Activated CD8-positive, alpha-beta memory T cell treated with anti-CD3 and anti-CD28 coated beads for 1 hour (primary cell): ENCODE measurements at places on chromosomes 4 and X.

DNA sequence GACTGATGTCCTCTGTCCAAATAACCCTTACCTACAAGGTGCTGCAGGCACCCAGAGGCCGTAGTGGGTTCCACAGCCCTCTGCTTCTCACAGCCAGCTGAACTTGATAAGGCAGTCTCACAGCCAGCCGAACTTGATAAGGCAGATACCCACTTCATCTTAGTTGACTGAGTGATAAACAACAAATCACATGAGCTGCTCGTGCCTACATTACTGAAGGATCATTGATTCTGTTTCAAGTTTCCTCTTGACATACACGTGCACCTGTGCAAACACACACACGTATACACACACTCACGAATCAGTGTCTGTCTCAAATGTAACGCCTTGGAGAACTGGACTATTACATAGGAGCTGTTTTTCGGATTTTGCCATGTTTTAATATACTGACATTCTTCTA lies 276.3 kb downstream of the DCTD start:
- no peak for DNase-seq

DNA sequence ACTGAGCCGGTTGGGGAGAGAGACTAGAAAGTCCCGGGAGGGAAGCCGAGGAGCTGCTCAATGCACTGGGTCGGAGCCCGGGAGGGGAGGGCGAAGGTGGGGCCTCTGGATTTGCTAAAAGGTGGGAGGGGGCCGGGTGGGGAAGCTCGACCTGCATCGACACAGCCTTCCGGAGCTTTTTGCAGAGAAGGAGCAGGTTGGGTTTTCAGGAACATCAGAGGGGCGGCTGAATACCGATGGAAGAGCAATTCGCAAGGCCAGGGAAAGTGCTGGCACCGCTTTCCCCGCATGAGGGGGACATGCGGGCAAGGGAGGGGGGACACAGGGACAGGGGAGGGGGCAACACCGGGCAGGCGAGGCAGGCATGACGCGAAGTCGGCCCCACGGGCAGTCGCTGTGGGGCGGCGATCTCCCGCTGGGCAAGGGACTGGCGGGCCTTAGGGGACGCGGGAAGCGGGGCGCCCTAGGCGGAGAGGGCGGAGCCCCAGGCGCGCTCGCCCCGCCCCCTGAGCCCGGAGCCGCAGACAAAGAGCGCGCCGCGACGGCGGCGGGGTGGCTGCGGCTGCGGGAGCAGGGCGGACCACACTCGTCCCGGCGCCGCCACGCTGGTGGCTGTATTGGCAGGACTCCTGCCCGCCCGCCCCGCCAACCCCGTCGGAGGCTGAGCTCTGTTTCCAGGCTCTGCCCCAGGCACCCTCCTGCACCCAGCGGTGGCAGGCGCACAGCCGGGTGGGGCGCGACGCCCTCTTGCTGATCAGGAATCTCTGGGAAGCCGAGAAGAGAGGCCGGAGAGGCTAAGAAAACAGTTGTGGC lies 11.6 kb downstream of the PDZD4 start:
- DNase-seq = no peak

DNA sequence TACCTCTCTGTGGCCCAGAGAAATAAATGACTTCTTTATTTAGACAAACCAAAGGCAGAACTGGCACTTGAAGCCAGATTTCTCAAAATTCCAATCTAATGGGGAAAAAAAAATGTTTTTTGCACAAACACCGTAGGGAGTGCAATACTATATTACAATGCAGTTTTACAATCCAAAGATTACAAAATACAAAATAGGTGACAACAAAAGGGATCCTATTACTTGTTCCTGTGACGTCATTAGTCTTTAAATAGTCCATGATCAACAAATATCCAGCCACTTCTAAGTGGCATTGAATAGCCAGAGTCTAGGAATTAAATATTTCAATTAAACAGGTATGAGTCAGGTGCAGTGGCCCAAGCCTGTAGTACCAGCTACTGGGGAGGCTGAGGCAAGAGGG lies 3.0 kb upstream of the APBB2 start:
- DNase-seq = no peak

GRCh38 chr4:83308672-83309071 lies 24.1 kb upstream of the COQ2 start:
- DNase-seq = no peak

DNA sequence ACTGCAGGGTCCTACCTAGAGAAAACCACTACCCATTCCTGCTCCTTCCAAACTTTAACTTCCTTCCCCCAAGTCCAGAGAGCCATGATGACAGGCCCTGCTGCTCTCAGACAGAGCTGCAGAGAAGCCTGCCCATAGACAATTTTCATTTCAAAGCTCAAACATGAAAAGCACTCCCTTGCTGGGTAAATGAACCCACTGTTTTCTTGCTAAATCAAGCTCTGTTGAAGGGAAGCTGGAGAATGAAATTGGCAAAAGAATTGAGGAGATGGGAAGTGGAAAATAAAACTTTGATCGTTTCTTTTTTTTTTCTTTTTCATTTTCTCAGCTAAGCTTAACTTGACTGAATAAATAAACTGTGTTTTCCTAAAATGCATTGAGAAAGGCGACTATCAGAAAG lies 331.1 kb upstream of the CPEB2 start:
- DNase-seq = no peak

DNA sequence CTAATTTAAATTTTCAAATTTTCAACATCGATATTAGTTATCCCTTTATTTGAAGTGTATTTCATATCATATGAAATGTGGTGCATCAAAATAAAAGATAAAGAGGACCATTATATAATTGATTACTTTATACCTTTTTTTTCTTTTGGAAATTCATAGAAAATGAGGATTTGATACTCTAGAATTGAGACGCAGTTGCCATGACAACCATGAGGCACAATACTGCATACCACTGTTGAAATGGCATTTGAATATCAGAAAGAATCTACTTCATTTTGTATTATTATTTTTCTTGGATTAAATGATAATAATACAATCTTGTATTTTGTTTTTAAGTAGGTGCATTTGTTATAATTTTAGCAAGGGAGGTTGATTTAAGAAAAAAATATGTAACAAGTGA lies 323.1 kb downstream of the PCDH18 start:
- DNase-seq = no peak

- no peak for DNase-seq
These were observed 119.8 kb downstream of the NEK1 start for GRCh38 chr4:169492436-169493163.

DNA sequence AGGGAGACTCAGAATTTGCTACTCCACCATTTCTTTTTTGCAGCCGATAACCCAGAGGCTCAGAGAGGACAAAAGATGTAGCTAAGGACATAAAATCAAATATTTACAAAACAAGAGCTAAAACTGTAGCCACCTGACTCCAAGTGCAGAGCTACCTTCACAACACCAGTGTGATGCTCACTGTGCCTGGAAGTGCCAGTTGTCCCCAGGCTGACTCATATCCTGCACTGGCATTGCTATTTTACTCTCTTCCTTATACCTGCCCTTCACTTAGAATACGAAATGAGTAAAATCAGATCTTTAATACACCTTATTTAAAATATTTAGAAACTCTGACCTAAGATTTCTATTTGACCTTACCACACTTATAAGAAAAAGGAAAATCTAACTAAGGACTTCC lies 39.5 kb downstream of the SLC7A11 start:
- no peak for DNase-seq

- no peak for DNase-seq
These were observed 106.2 kb upstream of the RAPGEF2 start for GRCh38 chr4:158996669-158997074.

- DNase-seq = no peak
These were observed 1.2 kb downstream of the BBS12 start for GRCh38 chr4:122733787-122734120.

DNA sequence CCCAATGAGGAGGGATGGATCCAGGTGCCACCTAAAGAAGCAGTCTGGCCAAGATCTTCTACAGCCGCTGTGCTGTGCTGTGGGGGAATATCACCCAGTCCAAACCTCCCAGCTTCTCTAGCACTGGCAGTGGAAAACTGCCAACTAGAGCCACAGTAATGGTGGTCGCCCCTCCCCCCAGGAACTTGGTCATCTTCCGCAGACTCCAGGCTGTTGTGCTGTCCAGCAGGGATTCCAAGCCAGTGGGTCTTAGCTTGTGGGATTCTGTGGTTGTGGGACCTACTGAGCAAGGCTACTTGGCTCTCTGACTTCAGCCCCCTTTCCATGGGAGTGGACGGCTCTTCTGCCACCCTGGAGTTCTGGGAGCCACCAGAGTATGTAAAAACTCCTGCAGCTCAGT lies 18.2 kb downstream of the GPRASP1 start:
- DNase-seq = no peak

- DNase-seq = no peak
These were observed 90.7 kb downstream of the CORIN start for GRCh38 chr4:47747211-47747610.

DNA sequence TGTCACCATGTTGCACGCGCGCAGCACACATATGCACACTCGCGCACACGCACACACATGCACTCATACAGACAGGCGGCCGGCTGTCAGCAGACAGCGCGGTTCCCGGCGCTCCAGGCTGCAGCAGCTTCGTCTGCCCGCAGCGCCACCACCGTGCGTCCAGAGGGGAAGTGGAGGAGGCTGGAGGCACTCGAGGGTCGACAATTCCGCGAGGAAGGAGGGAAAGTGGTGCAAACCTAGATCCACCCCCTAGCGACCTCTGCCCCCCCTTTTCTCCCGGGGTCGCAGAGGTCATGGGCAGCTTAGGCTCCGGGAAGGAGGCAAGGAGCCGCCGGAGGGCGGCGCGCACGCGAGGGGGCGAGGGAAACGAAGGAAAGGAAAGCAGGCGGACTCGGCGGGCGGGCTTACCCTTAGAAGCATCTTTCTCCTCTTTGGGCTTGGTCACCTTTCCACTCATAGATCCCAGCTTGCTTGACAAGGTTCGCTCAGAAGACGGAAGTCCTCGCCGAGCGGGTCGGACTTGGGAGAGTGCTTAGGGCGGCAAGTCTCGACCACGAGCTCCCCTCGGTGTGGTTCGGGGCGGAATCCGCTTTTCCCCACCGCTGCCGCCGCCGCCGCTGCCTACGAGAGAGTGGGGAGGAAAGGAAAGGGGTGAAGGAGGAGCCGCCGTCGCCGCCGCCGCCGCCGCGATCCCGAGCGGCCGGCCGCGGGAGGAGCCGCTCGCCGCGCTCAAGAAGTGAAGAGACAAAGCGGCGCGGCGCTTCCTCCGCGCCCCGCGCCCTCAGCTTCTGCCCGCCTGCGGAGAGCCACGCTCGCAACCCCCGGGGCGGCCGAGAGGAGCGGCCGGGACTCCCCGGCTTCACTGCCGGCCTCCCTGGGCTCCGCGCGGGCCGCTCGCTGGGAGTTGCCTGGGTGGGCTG lies 326.6 kb upstream of the F9 start:
- DNase-seq = no peak

DNA sequence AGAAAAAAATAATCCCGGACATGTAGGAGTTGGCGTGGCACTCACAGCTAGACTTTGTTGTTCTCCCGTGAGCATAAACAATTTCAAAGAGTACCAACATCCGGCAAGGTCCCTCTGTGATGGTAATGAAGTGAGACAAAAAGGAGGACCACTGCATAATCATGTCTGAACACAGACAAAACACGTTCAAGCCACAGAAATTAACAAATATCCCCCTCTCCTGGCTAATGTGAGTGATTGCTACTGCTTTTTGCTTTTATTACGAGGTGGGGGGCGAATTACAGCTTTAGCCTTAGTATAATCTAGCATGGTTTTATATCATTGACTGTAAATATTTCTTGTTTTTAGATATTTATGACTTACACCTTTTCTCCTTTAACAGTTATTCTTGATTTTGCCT lies 118.5 kb downstream of the PLS3 start:
- no peak for DNase-seq

- no peak for DNase-seq
These were observed 111.7 kb downstream of the STK32B start for GRCh38 chr4:5162909-5163508.

GRCh38 chrX:48086082-48086481 lies 14.6 kb upstream of the ZNF630 start:
- no peak for DNase-seq

DNA sequence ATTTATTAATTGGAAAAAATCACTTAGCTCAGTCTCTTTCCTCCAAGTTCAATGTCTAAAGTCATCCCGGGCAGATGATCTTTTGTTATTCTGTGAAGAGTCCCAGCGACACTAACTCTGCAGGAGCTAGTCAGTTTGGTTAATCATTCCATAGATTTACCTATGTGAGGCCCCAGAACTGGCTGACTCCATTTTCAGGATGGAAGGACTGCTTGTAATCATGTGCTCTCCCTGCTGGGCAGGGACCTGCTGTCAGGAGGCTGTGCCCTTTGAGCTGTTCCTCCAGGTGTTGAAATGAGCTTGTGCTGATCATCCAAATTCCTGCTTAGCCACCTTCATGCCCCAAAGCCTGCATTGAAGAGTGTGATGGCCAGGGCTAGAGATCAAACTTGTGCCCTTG lies 169.8 kb downstream of the NHS start:
- no peak for DNase-seq

GRCh38 chrX:42715701-42716262 lies 62.2 kb downstream of the PPP1R2C start:
- DNase-seq = no peak

GRCh38 chr4:96356591-96357370 lies 516.9 kb downstream of the PDHA2 start:
- DNase-seq = no peak

- no peak for DNase-seq
These were observed 131.6 kb upstream of the MED14 start for GRCh38 chrX:40866893-40867292.

- no peak for DNase-seq
These were observed 4.5 kb upstream of the TREX2 start for GRCh38 chrX:153450114-153450948.

DNA sequence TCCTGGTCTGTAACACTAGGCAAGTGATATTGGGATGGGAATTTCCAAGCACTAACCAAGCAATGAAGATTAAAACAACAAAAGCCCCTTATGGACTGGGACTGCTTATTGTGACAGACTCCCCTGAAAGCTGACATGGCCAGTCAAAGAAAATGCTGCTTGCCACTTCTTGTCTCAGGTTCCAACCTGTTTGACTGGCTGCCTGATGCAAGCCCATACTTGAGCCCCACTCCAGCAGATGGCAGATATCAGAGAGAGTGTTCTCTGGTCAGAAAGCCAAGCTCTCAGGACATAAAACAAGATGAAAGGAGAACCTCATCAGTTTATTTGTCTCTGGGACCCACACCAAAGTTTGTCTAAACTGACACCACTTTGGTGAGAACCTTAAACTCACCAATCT lies 15.5 kb upstream of the IGBP1 start:
- DNase-seq = no peak

GRCh38 chr4:84901740-84902281 lies 64.7 kb downstream of the WDFY3 start:
- no peak for DNase-seq

DNA sequence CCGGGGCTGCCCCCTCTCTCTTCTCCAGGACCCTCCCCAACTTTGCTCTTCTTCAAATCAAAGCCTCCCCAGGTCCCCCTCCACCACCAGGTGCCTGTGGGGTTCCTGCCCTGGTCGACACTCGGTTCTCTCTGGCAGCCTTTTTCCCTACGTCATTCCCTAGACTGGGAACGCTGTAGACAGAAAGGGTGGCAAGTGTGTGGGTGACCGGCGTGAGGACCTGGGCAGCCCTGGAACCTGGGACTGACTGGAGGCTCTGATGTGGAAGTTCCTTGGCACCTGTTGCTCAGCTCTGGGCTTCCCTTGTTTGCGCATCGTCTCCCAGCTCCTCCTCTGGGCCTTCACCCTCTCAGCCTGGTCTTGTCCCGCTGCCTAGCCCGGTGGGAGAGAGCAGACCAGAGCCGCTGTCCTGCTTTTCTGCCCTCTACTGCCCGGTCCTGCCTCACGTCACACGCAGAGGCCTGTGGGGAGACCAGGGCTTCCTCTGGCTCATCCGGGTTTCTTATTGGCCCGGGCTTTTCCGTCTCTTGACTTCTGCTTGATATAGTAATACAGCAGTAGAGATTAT lies 1.3 kb downstream of the TACC3 start:
- DNase-seq = no peak
